Stimulated activated naive B cell treated with anti-CD40 and anti-IgM and Interleukin-4, amounts not matched to agents 10 μg/mL and 1 μg/mL and 100 μg/mL, for 72 hours (primary cell): ENCODE measurements at places on chromosomes 5 and 9.

DNA sequence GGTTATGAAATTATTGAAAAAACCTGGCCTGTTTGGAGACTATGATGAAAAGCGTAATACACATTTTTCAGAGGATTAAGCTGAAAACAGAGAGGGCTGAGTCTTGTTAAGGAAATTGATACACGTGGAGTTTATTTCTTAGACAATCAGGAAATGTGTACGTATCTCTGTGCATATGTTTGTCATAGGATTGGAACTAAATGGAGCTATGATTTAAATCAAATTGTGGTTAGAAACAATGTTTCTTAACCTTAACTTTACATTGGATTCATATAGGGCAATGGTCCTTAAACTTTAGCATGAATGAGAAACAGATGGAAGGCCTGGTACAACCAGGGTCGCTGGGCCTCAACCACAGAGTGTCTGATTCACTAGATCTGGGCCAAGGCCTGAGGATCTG, 451.6 kb downstream of the CDH18 start:
- no peak for DNase-seq

- DNase-seq = no peak
Measured at GRCh38 chr5:149930749-149931574, 13.6 kb downstream of the PDE6A start.

DNA sequence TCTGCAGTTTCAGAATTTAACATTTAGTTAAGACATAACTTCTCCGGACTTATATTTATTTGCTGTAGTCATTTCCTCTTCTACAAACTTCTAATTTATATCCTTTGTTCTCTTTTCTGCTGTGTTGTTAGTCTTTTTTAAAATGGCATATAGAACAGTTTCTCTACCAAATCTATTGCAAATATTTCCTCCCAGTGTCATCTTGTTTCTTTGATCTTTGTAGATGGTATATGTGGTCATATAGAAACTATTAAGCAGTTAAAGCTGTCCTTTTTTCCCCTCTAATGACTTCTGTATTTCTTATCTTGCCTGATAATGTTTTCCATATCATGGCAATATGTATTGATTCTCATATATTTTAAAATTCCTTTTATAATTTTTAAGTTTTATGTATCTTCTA, 264.5 kb downstream of the MCTP1 start:
- no peak for DNase-seq

GRCh38 chr5:135710045-135710675, 124.3 kb upstream of the SLC25A48 start:
- no peak for DNase-seq

DNA sequence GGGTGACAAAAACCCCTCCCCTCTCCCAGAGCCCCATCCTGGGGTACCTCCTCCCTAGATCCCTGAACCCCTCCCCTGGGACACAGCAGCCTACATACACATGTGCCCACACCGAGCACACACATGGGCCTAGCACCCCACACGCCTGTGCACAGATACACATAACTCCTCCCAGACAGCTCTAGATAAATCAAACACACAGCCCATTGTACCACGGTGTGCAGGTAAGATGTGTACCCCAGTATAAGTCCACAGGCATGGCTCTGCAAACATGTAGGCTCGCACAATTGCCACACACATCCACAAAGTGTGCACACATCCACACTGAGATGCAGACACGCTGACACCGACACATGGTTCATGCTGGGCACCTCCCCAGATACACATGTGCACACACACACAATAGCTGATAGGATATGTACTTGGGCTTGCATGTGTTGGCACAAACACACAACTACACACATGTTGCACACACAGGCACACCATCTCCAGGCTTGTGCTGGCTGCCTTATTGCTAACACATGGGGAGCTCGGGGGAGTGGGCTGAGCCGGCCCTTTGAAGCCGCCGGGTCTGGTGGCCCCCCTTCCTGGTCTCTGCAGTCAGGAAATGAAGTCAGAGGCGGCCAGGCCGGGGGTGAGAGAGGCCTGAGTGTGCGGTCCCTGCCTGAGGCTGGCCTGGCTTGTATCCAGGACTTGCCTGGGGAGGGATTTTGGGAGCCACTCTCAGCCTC, 30.2 kb downstream of the GOLGA2 start:
- DNase-seq = no peak
